ACHN (cell line): ENCODE measurements at places on chromosomes 4 and X.

DNA sequence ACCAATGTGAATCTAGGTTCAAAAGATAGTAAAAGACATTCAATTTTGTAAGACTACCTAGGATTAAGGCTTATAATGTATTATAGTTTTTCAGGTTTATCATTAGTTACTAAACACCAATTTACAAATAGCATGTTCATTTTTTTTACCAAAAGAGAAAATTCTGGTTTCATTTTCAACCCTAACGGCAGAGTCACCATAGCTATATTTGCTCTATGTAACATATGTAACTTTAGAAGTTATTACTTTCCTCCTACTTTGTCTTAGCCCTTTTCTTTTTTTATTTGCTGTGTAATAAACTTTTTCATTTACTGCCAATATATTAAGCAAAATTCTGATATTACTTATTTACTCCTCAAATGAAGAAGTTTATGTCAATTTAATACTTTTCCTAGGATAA is 639.6 kb downstream of the ARAP2 start:
- no peak for DNase-seq

GRCh38 chrX:133375615-133376340 is 39.5 kb downstream of the GPC4 start:
- DNase-seq, result no peak

- DNase-seq, result peak; percentile 53
Measured at GRCh38 chr4:15551740-15552446, 82.2 kb downstream of the CC2D2A start.

GRCh38 chrX:154734061-154734781 is 16.7 kb downstream of the GAB3 start:
- DNase-seq, result no peak

DNA sequence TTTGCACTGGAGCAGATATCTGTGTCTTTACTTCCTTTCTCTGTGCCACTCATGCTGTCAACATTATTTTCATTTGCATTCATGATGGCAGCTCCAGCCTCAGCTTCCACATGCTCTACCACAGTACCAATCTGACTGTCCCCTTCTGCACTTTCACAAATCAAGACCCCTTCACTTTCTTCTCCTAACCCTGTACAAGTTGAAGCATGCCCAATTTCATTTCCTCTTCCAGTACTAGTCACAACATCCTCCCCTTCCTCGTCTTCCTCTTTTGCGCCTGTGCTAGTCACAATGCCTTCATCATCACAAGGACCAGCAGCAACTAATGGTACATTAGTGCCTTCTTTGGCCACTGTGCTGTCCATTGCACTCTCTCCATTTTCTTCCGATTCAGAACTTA is 26.5 kb downstream of the BOD1L1 start:
- no peak for DNase-seq

DNA sequence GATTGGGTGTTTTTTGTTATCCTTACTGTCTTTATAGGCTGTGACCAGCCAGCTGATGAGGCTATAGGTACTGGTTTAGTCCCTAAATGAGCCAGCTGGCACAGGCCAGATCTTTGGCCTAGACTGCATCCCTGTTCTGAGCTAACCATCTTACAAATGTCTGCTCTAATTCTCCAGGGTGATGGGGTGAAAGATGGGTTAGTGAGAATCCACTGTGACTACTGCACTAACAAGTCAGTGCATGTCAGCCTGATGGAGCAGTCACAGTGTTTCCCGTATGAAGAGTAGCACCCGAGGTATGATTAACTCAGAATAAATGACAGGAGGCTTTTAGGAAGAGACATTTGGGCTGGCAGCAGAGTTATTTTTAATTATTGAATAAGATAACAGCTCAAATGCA is 181.0 kb downstream of the DCTD start:
- no peak for DNase-seq

- no peak for DNase-seq
Measured at GRCh38 chr4:143407474-143407873, 70.8 kb downstream of the GAB1 start.

DNA sequence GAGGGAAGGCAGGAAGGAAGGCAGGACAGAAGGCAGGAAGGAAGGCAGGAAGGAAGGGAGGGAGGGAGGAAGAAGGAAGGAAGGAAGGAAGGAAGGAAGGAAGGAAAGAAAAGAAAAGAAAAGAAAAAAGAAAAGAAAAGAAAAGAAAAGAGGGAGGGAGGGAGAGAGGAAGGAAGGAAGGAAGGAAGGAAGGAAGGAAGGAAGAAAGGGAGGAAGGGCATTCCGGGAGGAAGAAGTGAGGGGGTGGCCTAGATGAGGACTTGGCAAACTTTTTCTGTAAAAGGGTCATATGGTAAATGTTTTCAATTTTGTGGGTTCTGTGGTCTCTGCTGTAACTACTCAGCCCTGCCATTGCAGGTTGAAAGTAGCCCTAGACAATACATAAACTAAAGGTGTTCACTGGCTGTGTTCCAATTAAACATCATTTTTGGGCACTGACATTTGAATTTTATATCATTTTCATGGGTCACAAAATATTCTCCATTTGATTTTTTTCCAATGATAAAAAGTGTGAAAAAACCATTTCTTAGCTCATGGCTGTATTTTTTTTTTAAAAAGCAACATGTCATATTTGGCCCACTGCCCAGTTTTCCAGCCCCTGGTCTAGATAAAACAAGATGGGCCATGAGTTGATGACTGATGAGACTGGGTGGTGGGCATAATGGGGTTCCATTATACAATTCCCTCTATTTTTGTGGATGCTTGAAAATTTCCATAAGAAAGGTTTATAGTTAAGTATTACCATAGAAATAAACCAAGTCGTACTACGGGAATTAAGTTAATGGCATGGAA is 3.1 kb downstream of the ZNF630 start:
- DNase-seq, result no peak
